ENCODE measurements at places on chromosomes 12 and 14.

GRCh38 chr14:54001189-54001878, 44.7 kb upstream of the BMP4 start:
- DNase-seq, result no peak

GRCh38 chr12:112096667-112097066, 11.9 kb downstream of the NAA25 start:
- no peak for DNase-seq

DNA sequence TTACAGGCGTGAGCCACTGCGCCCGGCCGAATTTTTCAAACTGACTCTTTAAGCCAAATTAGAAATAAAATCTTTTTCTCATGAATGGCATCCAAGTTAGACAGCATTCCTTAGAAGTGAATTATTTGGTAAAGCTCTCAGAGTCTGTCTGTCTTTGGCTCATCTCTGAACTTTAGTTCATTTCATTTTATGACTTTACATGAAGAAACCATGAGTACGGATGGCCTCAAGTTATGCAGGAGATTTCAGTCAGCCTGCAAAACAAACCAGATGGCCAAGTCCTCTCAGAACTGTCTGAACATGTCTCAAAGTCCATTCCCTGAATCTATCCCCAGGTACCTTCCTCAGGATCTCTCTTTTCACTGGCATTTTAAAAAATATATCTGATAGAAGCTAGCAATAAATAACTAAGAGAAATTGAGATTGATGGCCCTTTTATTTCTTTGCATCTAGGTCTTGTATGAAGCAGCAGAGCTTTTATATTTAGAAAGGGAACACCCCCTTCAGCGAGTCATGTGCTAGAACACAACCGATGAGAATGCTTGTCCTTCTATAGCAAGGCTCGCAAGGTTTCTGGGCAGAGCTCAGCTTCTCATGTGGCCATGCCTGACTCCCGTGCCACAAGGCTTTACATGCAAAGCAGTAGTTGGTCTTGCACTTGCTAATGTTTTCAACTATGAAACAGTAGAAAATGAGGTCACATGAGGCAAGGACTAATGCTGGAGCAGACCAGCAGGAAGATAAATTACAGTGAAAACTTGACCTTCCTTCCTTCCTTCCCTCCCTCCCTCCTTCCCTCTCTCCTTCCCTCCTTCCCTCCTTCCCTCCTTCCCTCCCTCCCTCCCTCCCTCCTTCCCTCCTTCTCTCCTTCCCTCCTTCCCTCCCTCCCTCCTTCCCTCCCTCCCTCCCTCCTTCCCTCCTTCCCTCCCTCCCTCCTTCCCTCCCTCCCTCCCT, 125.0 kb downstream of the AKAP6 start:
- DNase-seq, result no peak

- no peak for DNase-seq
Measured at GRCh38 chr12:15563663-15564062, 225.5 kb downstream of the EPS8 start.

DNA sequence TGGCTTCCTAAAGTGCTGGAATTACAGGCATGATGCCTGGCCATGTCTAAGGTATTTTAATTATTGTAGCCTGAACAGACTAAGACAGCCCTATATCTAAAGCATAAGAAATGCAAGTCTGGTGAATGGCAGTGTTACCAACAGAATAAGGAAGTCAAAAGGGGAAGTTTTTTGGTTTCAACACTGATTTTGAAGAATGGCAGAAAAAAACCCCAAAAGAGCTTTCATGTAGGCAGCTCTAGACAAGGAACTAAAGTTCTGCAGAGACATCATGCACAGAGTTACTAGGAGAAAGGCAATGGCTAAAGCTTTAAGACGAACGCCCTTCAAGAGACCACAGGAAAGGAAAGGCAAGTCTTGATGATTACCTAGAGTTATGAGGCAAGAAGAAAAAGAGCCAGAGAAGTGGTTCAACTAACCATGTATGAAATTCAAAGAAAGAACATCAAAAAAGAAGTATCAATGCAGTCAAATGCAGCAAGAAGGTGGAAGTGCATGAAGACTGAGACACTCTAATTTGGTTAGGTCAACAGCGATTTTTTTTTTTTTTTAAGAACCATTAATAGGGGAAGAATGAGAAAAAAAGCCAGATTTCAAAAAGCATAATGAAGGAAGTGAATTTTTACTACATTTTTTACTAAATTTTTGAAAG, 50.8 kb downstream of the RPS6KA5 start:
- peak; percentile 68 for DNase-seq

DNA sequence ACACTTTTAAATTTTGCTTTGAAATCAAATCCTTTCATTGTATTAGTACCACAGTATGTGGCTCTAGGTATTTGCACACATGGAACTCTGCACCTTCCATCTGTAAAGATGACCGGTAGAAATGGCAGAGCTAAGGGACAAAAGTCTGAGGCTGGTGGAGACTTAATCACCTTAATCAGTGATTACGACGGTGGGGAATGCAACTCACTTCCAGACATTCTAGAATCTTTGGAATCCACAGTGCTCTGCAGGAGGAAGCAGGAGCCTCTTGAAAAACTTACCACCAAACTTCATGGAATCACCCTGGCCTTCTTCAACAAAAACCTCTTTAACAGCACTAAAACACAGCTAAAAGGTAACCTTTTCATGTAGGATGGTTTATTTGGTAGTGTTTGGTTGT, 3.9 kb upstream of the DACT1 start:
- no peak for DNase-seq

DNA sequence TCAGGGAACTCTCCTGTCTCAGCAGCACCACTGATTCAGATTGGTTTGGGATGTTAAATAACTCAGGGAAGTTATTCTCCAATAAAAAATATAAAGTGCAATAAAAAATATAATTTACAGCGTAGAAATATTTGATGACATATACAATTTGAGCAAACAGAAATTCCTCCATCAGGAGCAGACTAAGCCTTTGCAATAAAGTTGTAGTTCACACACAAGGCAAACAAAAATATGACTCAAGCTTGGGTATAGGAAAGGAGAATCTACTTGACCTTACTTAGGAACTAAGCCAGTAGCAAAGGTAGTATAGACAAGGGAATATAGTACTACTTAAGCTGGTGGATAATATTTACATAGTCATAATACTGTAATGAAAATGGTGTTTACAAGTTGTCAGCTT, 264.1 kb downstream of the KIF21A start:
- DNase-seq, result no peak

DNA sequence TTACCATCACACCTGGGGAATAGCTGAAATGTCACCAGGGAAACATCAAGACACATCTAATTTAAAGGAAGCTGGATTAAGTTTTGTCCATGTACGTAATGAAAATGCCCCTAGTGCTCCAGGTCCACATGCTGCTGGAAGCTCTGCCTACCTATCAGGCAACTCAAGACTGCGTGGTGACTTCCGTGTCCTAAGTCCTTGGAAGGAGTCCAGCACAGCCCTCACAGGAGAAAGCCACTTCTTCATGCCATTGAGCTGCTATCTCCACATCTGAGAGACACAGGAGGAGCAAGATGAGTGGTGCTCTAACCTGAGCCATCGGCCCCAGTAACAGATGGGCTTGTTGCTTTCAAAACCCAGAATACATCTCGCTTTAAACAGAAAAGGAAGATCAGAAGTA, 316.4 kb downstream of the DPF3 start:
- no peak for DNase-seq

DNA sequence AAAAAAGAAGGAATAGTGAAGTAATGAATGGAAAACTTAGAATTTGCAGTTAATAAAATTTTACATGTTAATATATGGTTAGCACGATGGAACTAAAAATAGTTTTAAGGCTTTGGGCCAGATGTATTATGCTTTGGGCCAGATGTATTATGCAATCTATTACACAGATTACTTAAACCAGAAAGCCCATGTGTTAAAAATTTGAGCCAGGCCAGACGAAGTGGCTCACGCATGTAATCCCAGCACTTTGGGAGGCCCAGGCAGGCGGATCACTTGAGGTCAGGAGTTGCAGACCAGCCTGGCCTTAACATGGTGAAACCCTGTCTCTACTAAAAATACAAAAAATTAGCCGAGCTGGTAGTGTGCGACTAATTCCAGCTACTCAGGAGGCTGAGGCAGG, 17.2 kb downstream of the IFT81 start:
- no peak for DNase-seq

Data from globus pallidus (tissue), 1 donor.